ENCODE measurements at places on chromosomes 7 and 10. TPM values are rescaled to one million over a fixed set of nuclear protein-coding genes. Genes with fewer than 3 reads are reported as not detected.

Gene ETV1
- 8.7 TPM for total RNA-seq

Gene TACR2
- total RNA-seq = not detected

Gene C10orf90
- not detected for total RNA-seq

Gene CUZD1
- total RNA-seq = not detected

Gene TMEM184A
- total RNA-seq = not detected
